ENCODE measurements at places on chromosomes 6 and 20.
A peak's percentile ranks its signal among the peaks of the same experiment; 100 is the strongest.

GRCh38 chr6:110319843-110320242, 38.3 kb downstream of the METTL24 start:
- DNase-seq, result no peak

DNA sequence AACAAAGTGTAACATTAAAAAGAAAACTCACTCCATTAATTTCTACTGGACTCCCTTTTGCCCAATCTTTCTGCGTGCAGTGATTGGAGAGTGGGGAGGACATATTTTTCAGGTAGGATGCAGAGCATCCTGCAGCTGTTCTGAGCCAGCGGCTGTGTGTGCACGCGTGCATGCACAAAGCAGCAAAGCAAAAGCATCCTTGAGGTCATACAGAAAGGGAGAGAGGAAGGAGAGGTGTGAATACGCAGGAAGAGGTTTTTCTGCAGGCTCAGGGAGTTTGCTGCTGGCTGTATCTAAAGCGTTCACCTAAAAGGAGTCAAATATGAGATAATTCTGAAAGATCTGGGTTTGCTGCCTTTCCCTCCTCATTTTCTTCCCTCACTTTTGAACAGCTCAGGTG, 108.4 kb downstream of the HUS1B start:
- DNase-seq, result peak; percentile 10

GRCh38 chr20:39081255-39081654, 119.1 kb downstream of the DHX35 start:
- peak; percentile 81 for DNase-seq

- DNase-seq, result no peak
These were observed 14.0 kb upstream of the MRGBP start for GRCh38 chr20:62782149-62782892.

DNA sequence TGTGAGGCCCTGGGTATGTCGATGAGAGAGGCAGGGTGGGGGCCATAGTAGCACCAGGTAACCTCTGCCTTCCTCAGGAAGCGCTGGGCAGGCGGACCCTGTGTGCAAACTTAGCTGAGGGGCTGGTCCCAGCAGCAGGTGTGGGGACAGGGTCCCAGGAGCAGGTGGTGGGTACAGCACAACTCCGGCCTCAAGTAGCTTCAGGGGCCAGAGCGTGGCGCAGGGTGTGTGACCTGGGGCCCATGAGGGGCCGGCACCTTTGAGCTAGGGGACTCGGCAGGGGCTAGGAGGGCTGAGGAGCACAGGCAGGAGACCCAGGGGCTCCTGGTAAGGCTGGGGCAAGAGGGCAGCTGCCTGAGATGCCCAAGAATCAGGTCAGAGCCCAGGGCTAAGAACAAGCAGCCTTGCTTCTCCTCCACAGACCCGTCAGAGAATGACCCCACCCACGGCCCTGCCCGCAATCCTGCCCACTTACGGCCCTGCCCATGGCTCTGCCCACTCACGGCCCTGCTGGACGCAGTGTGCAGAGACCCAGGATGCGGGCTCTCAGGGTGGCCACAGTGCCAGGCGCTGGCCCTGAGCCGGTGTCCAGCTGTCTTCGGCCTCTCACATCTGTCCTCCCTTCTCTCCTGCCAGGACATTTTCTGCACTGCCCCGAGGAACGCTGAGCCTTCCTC, 30.9 kb downstream of the CHRNA4 start:
- no peak for DNase-seq

- no peak for DNase-seq
These were observed 33.1 kb upstream of the TMEM30A start for GRCh38 chr6:75317503-75318206.

All from CD4-positive, alpha-beta T cell treated with Interleukin-12 subunit alpha and Interleukin-12 subunit beta, for 1 hour (primary cell).